ENCODE measurements at places on chromosomes 11 and 22.
A peak's percentile ranks its signal among the peaks of the same experiment; 100 is the strongest.

- DNase-seq, result peak; percentile 59
Observed at GRCh38 chr11:67648140-67648795, 2.3 kb downstream of the ACY3 start.

- no peak for DNase-seq
Observed at GRCh38 chr22:41458161-41458728, 10.2 kb downstream of the PHF5A start.

DNA sequence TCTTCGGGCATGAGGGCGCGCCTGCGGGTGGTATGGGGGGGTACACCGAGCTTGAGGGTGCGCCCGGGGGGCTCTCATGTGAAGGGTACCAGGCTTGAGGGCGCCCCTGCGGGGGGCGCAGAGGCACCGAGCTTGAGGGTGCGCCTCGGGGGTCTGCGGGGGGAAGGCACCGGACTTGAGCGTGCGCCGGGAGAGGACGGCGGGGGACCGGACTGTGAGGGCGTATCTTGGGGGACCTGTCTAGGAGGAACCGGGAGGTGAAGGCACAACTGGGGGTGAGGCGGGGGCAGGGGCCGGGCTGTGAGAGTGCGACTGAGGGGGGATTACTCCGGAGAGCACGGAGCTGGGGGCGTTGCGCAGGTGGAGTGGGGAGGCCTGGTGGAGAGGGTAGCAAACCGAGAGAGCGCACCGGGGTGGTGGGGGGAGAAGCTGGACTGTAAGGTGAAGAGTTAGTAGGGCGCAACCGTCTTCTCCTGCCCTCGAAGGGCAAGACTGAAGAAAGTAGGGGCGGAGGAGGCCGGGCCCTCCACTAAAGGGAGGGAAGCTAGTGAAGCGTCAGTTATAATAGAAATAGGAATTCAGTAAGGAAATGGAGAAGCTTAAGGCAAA lies 1.1 kb upstream of the DDX6 start:
- DNase-seq, result peak; percentile 77

DNA sequence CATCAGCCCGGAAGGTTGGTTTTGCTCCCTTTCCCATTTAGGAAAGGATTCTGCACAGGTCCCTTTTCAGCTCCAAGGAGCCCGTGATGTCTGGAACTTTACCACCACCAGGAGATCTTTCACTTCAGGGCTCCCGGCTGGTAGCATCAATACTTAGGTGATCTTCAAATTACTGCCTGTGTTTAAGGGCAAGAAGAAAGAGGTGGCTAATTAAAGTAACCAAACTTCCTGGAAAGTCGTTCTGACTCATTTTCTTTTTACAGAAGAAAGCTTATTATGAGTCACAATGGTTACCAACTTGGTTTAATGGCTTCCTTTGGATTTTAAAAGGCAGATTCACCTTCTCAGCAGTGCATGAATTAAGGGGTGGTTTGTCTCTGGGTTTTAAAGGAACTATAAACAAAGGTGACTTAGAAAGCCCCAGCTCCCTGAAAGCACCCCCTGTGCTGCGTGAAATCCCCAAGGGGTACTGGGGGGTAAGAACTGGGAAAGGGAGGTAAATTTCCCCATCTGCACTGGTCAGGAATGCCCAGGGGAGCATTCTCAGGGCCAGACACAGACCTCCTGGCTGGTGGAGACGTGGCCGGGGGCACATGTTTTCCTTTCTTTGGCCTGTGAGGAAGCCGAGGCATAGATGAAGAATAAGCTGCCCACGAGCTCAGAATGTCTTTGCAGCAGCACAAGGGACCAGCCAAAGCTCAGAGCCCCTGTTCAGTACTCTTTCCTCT lies 8.8 kb downstream of the POU2F3 start:
- DNase-seq, result no peak

DNA sequence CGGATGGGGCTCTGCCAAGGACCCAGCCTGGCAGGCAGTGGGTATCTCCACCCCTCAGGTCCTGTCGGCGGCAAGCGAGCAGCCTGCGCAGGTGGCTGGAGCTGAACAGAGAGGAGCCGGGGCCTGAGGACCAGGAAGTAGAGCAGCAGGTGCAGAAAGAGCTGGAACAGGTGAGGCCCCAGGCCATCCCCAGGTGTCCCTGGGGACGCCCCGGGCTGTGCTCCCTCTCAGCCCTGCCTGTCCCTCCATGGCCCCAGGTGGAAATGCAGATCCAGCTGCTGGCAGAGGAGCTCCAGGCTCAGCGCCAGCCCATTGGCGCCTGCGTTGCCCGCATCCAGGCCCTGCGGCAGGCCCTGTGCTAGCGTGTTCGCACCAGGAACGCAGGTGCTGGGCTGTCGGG lies 44.0 kb downstream of the PISD start:
- DNase-seq, result no peak

DNA sequence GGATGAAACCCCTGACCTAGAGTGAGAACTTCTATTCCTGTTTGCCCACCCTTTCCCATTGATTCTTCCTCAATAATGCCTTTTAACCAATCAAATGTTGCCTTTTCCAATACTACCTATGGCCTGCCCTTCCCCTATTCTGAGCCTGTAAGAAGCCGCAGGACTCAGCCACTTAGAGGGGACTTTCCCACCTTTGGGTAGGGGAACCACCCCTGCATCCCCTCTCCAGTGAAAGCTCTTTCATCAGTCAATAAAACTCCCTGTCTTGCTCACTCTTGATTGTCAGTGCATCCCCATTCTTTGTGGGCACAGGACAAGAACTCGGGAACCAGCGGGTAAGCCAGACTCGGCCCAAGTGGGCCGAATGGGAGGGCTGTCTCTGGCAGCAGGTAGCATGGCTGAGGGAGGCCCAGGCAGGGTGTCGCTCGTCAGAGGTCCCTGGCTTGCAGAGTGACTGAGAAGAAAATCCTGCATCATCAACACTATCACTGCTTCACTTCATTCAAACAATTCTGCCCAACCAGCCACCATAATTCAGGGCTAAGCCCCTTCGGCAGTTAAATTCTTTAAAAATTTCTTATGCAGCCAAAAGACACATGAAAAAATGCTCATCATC lies 30.4 kb downstream of the LDHAL6A start:
- no peak for DNase-seq
